Fibroblast of skin of left quadriceps (primary cell): ENCODE measurements at places on chromosomes 7 and 10.

- no peak for DNase-seq
Measured at GRCh38 chr7:74454021-74454924, 567 bp downstream of the GTF2IRD1 start.

DNA sequence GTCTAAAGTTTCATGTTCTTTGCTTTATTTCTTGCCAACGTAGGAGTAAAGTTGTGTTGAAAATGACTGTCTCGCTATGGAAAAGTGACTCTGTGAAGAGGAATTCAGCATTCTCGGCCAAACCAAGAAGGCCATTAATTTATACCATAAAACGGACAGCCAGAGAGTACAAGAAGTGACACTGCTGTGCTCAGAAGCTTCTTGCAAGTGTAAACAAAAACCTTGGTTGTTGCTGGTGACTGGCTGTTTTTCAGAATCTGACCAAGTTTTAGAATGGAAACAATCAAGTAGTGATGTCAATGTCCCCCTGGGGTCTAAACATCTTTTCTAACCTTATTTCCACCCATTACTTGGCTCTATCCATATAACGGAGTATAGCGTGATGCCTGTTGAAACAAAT is 201.9 kb downstream of the INHBA start:
- DNase-seq: no peak

- DNase-seq: no peak
Measured at GRCh38 chr10:98418665-98419468, 3.9 kb upstream of the PYROXD2 start.

DNA sequence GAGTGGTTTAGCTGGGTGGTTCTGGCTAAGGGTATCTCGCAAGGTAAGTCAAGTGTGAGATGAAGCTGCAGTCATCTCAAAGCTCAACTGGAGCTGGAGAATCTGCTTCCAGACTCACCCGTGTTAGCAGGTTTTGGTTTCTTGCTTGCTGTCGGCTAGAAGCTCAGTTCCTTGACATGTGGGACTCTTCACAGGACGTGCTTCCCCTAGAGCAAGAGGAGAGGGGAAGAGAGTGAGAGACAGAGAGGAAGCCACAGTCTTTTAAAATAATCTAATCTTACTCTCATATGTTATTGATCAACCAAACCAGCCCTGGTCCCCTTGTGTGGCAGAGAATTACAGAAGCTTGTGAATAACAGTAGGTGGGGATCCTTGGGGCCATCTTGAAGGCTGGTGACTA is 199.5 kb downstream of the REEP3 start:
- no peak for DNase-seq

DNA sequence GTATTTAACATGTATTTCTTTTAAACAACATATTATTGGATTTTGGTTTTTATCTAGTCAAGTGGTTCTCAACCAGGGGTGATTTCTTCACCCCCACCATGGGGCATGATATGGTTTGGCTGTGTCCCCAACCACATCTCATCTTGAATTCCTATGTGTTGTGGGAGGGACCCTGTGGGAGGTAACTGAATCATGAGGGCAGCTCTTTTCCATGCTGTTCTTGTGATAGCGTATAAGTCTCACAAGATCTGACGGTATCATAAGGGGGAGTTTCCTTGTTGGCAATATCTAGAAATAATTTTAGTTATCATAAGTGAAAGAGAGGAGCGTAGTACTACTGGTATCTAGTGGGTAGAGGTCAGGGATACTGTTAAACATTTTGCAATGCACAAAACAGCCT is 37.6 kb downstream of the TMEM168 start:
- DNase-seq: no peak

GRCh38 chr7:2876031-2876731 is 32.1 kb upstream of the GNA12 start:
- DNase-seq: peak; percentile 50

GRCh38 chr7:79876848-79877252 is 257.8 kb upstream of the GNAI1 start:
- DNase-seq: peak; percentile 66

GRCh38 chr7:101707587-101707986 is 78.5 kb upstream of the MYL10 start:
- DNase-seq: no peak

DNA sequence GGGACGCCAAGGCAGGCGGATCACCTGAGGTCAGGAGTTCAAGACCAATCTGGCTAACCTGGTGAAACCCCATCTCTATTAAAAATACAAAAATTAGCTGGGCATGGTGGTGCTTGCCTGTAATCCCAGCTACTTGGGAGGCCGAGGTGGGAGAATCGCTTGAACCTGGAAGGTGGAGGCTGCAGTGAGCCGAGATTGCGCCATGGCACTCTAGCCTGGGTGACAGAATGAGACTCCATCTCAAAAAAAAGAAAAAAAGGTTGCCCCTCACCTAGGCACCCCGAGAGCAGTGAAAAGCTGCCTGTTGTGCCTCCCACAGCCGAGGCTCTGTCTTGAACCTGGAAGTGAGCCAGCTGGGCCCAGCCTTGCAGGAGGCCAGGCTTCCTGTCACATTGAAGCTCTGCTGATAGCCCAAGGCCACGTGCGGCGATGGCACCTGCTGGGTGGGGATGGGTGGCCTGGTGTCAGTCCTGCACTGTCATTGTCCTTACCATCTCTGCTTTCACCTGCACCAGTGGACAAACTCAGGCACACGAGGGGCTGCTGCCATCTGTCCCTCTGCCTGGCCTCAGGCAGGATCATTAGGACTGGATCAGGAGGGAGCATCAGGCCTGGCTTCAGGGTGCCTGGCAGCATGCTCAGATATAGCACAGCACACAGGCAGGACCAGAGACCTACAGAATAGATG is 37.8 kb downstream of the DNAJB12 start:
- no peak for DNase-seq

- DNase-seq: no peak
Measured at GRCh38 chr10:29377333-29377961, 88.6 kb downstream of the LYZL1 start.

DNA sequence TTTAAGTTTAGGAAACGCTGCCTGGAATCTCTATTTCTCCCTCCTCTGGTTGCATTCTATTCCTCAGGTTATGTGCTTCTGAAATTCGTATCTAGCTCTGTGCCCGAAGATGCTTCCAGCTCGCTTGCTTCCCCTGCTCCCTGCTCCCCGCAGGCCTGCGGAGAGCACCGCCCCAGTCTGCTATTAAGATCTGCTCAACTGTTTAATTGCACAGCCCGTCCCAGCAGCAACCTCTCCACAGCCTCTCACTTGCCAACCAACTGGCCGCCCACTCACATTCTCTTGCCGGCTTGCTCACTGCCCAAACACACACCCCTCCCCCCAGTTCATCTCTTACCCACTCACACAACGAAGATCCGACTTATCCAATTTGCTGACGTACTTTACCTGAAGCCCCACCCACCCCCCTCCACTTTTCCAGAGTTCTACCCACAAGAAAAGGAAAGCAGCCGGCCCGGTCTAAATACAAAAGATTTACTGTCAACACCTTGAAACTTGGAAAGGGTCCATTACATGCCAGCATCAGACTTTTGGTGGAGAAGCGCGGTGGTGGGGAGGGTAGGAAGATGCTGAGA is 167.3 kb upstream of the KLF14 start:
- DNase-seq: peak; percentile 74

GRCh38 chr10:26486990-26487850 is 49.1 kb downstream of the APBB1IP start:
- peak; percentile 78 for DNase-seq

- DNase-seq: no peak
Measured at GRCh38 chr7:120033114-120033513, 239.9 kb upstream of the KCND2 start.

- DNase-seq: no peak
Measured at GRCh38 chr10:107894516-107894915, 730.0 kb upstream of the SORCS1 start.

GRCh38 chr10:112914288-112914952 is 35.6 kb upstream of the TCF7L2 start:
- DNase-seq: no peak

DNA sequence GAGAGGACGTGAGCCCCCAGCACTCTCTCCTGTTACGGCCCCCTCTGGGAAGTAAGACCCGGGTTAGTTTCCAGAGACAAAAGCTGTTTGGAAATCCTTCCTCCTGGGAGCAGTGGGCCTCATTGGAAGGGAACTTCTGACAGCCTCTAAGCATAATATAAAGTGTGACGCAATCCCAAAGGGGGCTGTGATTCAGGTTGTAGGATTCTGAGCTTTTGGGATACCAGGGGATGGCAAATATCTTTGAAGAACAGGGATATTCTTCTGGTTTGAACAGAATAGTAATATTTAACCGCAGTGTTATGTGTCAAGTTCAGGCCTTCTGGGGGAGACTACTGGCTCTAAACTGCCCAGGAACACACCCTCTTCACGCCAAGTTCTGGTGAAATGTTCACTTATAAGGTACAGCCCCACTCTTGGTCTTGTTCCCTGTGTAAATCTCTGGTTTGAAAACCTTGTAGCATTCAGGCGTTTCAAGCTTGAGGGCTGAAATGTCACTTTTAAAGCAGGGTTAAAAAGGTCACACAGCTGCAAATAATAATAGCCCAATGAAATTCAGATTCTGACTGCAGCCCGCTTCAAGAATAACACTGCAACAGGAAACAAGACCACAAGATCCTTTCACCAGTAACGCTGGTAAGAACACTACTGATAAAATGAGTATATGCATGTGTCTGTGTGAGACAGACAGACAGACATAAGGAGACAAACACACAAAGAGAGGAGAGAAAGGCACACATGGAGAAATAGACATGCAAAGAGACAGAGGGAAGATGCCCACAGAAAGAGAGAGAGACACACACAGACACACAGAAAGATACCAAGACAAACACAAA is 69.0 kb downstream of the CREB5 start:
- DNase-seq: peak; percentile 96

GRCh38 chr7:97005183-97006054 is at the start of gene DLX6:
DLX6 (plus strand) TSS chr7:97005553; CDS start chr7:97005978, 425 bp downstream.
- DNase-seq: no peak

DNA sequence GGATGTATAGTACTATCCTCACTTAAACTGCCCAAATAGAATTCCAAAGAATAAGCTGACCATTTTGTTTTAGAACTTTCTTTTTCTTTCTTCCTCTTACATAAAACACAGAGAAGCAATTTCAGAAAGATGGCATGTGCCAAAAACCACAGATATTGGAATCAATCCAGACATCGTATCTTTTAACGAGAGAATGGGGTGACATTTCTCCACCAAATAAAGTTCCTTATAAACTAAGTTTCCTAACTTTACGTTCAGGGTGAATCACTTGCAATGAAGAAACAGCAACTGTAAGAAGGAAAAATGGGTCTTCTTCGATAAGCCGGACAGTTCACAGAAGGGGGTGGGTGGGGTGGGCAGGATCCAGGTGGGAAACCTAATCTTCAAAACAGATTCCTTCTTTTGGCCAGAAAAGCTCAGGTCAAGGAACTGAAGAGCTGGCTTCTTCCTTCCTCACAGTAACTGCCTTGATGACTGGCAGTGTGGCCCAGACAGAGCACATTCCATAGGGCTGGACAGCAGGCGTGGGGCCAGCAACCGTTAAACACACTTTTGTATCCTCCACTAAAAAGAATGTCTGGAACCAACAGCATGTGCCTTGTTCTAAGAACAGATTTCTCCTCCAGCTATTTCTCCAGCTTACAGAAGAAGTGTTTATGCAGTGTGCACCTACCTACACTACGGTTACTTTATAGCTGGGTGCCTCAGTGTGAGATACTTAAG is 31.5 kb downstream of the CREB3L2 start:
- peak; percentile 66 for DNase-seq

DNA sequence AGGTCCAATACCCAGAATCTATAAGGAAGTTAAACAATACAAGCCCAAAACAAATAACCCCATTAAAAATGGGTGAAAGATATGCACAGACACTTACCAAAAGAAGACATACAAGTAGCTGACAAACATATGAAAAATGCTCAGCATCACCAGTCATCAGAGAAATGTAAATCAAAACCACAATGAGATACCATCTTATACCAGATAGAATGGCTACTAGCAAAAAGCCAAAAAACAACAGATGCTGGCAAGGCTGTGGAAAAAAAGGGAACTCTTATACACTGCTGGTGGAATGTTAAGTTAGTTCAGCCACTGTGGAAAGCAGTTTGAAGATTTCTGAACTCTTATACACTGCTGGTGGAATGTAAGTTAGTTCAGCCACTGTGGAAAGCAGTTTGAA is 331.1 kb downstream of the KIF20B start:
- no peak for DNase-seq

- no peak for DNase-seq
Measured at GRCh38 chr10:46787321-46787615, 124.0 kb upstream of the PTPN20 start.

DNA sequence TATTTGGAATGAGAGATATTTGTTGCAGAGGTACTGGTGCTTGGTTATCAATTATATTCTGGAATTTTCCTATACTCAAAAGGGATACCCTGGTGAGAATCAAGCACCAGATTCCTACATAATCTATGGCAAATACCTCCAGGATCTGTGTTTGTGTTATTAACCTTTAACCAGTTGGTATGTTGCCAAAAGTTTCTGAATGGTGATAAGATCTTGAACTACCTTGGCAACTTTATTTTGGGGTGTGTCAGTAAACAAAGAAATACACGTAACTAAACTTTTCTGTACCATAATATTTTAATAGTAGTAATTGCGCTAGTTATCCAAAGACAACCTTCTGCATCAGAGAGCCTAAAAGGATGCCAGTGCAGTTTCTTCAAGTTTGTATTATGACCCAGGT is 13.4 kb downstream of the SCIN start:
- DNase-seq: no peak

GRCh38 chr7:48337012-48337621 is 165.9 kb downstream of the ABCA13 start:
- DNase-seq: no peak

DNA sequence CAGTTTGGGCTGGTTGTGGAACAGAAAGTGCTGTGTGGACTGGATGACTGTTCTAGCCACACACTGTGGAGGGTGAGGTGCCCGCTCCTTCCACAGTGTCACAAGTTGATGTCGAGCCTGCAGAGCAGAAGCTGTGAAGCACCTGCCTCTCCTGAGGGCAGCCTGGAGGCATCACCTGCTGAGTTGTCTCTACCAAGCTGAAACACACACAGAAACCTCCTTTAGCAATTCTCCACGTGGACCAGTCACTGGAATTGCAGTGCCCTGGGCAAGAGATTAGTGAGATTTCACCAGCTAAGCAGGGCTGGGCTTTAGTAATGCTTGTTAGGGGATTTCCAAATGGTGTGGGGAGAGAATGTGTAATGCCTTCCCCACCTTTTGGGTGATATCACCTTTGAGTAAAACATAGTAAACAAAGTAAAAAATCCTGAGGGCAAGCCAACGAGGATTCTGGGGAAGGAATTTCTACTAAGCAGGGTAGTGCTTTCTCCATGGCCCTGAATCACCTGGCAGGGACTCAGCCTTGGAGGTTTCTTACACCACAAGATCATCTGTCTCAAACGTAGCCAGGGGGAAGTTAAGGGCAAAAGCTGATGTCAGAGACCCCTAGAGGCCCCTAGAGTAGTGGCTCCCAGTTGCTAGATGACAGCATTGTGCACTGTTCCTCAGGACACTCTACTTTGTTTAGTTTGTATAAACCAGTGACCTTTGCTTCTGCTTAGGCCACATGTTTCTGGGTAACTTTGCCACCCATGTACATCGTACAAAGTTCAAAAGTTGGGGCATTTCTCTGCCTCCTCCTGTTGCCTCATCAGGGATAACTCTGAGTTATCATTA is 233.1 kb upstream of the IGFBP3 start:
- no peak for DNase-seq
